ENCODE measurements at places on chromosomes 4 and X. TPM values are rescaled to one million over a fixed set of nuclear protein-coding genes. Genes with fewer than 3 reads are reported as not detected.
A peak's percentile ranks its signal among the peaks of the same experiment; 100 is the strongest.

- no peak overlapping the region for H3K4me3 ChIP-seq
- no peak for DNase-seq
- no peaks in the 10 kb centered on the region for H3K36me3 ChIP-seq
- peaks cover 3% of the 10 kb centered on the region for H3K4me1 ChIP-seq
Observed at GRCh38 chr4:175790083-175790482, 22.0 kb downstream of the GPM6A start.

DNA sequence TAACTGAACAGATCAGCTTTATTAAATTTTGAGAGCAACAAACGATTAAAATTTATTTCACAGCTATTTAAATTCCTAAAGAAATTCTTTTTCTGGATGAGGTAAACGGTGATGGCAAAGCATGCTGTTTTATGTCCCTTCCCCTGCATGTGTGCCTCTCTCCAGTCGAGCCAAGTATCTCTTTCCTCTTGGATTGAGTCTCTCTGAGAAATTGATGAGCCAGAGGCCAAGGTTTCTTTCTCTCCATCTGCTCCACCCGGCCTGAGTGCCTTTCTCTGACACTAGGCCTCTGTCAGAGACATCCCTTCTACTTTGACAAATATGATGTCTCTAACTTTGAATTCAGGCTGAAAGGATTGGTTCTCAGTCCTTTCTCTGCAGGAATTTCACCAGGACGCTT is 42.6 kb upstream of the PARM1 start:
- no peaks in the 10 kb centered on the region for H3K27me3 ChIP-seq
- DNase-seq = no peak
- H3K36me3 ChIP-seq = no peaks in the 10 kb centered on the region
- H3K4me1 ChIP-seq = peaks cover 3% of the 10 kb centered on the region
- no peak overlapping the region for H3K27ac ChIP-seq

- no peak overlapping the region for H3K4me3 ChIP-seq
- H3K4me1 ChIP-seq = no peaks in the 10 kb centered on the region
- DNase-seq = no peak
- H3K27ac ChIP-seq = no peak overlapping the region
- H3K36me3 ChIP-seq = no peaks in the 10 kb centered on the region
- H3K27me3 ChIP-seq = no peaks in the 10 kb centered on the region
Observed at GRCh38 chr4:19776021-19776459, 475.7 kb upstream of the SLIT2 start.

- peaks cover 2% of the 10 kb centered on the region for H3K4me1 ChIP-seq
- no peak for DNase-seq
- peaks cover 10% of the 10 kb centered on the region for H3K36me3 ChIP-seq
- no peak overlapping the region for H3K4me3 ChIP-seq
- no peaks in the 10 kb centered on the region for H3K27me3 ChIP-seq
Observed at GRCh38 chr4:38290366-38290765, 330.2 kb downstream of the PTTG2 start.

- H3K36me3 ChIP-seq = no peaks in the 10 kb centered on the region
- H3K4me3 ChIP-seq = no peak overlapping the region
- H3K27ac ChIP-seq = no peak overlapping the region
Observed at GRCh38 chr4:105306158-105306781, 159.6 kb downstream of the TET2 start.

- no peak overlapping the region for H3K27ac ChIP-seq
- no peaks in the 10 kb centered on the region for H3K27me3 ChIP-seq
- no peaks in the 10 kb centered on the region for H3K36me3 ChIP-seq
- no peak for DNase-seq
Observed at GRCh38 chrX:149757206-149758067, 16.4 kb upstream of the HSFX1 start.

DNA sequence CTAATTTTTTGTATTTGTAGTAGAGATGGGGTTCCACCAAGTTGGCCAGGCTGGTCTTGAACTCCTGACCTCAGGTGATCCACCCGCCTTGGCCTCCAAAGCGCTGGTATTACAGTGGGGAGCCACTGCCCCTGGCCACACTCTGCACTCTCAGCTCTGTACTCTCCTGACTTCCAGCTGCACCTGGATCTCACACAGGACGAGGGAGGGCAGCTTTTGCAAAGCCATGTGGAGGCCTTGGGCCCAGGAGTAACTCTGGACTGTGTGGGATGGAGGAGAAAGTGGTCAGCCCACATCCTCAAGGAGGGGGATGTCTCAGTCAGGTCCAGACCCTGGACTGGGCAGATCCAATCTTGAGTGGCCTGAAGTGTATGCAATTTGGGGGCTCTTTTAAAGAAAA is 23.0 kb downstream of the NAT8L start:
- peaks cover 11% of the 10 kb centered on the region for H3K36me3 ChIP-seq
- peak; percentile 1 for DNase-seq
- no peaks in the 10 kb centered on the region for H3K4me1 ChIP-seq
- no peak overlapping the region for H3K4me3 ChIP-seq
- no peak overlapping the region for H3K27ac ChIP-seq
- H3K27me3 ChIP-seq = peaks cover 6% of the 10 kb centered on the region

- H3K27me3 ChIP-seq = peaks cover 5% of the 10 kb centered on the region
- H3K27ac ChIP-seq = no peak overlapping the region
- no peaks in the 10 kb centered on the region for H3K36me3 ChIP-seq
- no peak overlapping the region for H3K4me3 ChIP-seq
- no peak for DNase-seq
Observed at GRCh38 chr4:26015133-26015651, 101.2 kb downstream of the SMIM20 start.

DNA sequence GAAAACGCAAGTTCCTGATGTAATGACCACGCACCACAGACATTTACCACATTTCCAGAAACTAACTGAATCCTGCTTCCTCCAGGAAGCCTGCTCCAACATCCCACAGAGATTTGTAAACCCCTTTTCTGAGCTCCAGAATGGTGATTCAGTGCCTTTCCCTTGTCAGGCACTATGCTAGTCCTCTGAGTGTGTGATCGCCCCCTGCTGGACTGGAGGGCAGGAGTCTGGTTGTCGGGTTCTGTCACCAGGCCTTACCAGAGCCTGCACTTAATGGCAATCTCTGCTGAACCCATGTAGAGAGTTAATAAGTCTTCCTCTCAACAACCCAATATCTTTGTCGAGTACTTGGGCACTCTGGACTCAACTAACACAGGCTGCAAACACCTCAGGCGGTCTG is 14.5 kb upstream of the KDM5C start:
- DNase-seq = peak; percentile 22
- no peak overlapping the region for H3K4me3 ChIP-seq
- no peaks in the 10 kb centered on the region for H3K4me1 ChIP-seq
- H3K27ac ChIP-seq = no peak overlapping the region

Gene DLG3
- total RNA-seq = 10.3 TPM

Gene CXorf66
- total RNA-seq = not detected

Gene S100P
- not detected for total RNA-seq

All from endothelial cell (in vitro differentiated cells).